ENCODE measurements at places on chromosomes 4 and X.

DNA sequence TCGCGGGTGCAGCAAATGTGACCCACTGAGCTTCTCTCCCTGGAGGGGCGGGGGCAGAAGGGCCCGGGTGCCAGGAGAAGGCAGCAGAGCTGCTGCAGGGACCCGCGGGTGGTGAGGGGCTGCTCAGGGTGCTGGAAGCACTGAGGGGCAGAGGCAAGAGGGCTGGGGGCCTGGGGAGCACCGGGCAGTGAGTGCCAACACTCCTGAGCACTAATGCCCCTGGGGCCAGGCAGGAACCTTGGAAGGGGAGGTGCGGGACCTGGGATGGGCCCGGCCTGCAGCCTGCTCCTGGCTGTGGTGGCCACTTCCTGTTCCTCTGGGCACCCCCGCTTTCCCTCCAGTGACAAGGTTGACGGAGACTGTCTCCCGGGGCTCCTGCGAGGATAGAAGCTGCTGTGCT, 66.5 kb upstream of the ADRA2C start:
- no peak for DNase-seq

GRCh38 chr4:134906404-134907023, 704.9 kb upstream of the PABPC4L start:
- no peak for DNase-seq

GRCh38 chr4:78601013-78601412, 49.4 kb downstream of the ANXA3 start:
- DNase-seq: no peak

DNA sequence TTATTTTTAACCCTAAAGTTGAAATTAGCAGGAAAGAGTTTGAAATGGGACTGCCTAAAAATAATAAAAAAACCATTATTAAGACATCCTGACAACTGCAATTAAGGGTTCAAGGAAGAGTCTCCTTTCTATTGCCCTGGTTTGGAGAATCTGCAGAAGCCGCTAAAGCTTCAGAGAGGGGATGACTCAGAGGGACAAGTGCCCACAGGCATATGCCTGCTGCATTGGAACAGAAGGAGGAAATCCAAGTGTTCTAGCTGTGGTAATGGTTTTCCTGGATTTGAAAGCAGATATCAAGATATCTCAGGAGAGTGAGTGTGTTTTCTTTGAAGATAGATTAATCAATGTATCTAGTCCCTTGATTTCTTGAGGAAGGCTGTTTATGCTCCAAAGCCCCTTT, 235.1 kb upstream of the TAPT1 start:
- no peak for DNase-seq

- no peak for DNase-seq
These were observed 45.4 kb upstream of the XK start for GRCh38 chrX:37640142-37640541.

- DNase-seq: peak; percentile 67
These were observed 53.9 kb downstream of the ENPP6 start for GRCh38 chr4:184163813-184164212.

- DNase-seq: no peak
These were observed 18.7 kb upstream of the ZNF157 start for GRCh38 chrX:47351706-47352105.

GRCh38 chrX:74736450-74736849, 122.0 kb upstream of the RLIM start:
- no peak for DNase-seq

GRCh38 chrX:109732017-109732801, 848 bp downstream of the ACSL4 start:
- peak; percentile 49 for DNase-seq

DNA sequence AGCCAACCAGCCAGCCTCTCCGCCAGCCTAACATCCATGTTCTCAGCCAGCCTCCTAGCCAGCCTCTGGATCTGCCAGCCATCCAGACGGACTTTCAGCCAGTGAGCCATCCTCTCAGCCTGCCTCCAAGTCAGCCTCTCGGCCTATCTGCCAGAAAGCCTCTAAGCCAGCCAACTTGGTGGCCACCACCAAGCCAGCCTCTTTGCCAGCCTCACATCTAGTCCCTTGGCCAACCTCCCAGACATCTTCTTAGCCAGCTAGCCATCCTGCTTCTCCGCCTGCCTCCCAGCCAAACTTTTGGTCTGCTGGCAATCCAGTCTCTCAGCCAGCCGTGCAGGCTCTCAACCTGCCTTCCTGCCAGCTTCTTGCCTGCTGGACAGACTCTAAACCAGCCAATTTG, 16.4 kb upstream of the ARAP2 start:
- no peak for DNase-seq

GRCh38 chrX:23854945-23855344, 52.8 kb downstream of the APOO start:
- no peak for DNase-seq

DNA sequence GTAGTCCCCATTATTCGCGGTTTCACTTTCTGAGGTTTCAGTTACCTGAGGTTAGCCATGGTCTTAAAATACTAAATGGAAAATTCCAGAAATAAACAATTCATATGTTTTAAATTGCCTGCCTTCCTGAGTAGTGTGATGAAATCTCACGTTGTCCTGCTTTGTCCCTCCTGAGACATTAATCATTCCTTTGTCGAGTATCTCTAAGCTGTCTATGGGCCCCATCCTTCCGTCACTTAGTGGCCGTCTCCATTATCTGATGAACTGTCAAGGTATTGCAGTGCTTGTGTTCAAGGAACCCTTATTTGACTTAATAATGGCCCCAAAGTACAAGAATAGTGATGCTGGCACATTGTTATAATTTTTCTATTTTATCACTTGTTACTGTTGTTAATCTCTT, 94.8 kb downstream of the ADGRL3 start:
- no peak for DNase-seq

DNA sequence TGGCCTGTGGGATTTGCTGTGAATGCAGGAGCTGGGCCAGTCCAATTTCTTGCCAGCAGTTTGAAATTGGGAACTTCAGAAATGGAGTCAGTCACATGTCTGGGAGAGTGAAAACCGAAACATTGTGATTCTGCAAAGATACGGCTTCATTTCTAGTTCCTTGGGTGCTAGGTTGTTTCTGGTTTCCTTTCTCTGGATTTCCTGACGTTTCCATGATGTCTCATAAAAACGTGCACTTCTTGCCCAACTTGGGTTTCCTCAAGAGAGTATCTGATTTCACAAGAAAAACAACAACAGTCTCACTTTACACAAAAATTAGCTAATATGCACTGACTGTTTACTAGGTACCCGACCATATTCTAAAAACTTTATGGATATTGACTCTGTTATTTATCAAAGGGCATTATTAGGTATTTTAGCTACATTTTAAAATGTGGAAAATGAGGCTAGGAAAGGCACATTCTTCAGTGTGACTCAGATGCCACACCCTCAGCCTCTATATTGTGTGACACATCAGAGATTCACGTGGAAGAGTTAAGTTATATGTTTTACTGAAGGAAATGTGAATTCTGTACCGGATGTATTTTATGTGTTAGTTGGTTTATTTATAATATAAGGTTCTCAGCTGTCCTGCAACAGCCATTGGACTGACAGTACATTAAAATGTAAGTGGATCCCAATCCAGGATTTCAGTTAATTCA, 225.0 kb upstream of the PUDP start:
- DNase-seq: no peak

GRCh38 chr4:151786158-151786495, 25.3 kb upstream of the GATB start:
- no peak for DNase-seq

DNA sequence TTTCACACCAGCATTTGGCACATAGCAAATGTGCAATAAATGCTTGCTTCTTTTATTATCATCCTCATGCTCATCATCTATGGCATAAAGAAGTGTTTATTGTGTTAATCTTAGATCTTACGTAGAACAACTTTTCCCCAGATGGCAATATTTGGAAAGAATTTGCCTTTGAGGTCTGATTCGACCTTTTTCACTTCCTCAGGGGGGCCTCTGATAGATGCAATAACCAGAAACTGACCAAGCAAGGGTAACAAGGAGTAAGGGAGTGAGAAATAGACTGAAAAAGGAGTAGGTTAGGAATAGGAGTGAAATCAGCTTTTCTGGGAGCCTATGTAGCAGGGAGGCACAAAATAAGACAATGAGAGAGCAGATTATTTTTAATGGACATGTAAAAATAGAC, 70.2 kb downstream of the RRAGB start:
- DNase-seq: no peak

DNA sequence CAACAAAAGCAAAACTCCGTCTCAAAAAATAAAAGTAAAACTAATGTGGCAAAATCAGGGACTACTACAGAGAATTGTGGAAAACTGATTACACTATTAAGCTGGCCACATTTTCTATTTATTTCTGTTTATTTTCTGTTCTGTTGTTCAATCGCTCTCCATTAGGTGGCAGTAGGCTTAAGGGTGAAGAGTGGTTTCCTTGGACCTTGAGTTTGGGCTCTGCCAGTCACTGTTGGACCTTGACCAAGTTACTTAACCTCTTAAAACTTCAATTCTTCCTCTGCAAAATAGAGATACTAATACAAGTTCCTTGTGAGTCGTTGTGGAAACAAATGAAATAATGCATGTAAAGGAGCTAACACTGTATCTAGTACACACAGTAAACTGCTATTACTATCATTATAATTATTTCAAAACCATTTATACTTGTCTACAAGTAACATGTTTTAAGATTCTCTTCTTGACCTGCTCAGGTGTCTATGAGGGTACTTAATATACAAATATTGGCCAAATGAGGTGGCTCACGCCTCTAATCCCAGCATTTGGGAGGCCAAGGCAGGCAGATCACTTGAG, 15.2 kb downstream of the HSD17B11 start:
- DNase-seq: peak; percentile 81

- DNase-seq: no peak
These were observed 2441.7 kb downstream of the ARAP2 start for GRCh38 chr4:33802578-33802977.

GRCh38 chrX:118249146-118249545, 96.8 kb upstream of the WDR44 start:
- no peak for DNase-seq

- peak; percentile 79 for DNase-seq
These were observed 5.4 kb upstream of the NAA11 start for GRCh38 chr4:79331126-79331876.

GRCh38 chrX:133610056-133610455, 194.8 kb upstream of the GPC4 start:
- no peak for DNase-seq

DNA sequence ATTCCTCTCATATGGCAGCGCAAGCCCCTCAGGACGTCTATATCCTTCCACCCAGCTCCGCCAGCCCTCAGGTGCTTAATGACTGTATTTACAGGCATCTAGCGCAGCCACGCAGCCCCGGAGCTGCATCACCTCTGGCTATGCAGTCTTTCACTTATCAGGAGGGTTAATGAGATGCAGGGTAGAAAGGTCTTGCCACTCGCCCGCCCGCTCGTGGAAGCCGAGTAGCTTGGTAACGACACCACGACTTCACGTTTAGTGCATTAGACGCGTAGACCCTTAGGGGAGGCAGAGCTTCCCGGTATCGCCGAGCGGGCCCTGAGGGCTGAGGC, 1.5 kb upstream of the SLC16A2 start:
- no peak for DNase-seq

- DNase-seq: no peak
These were observed 201.7 kb downstream of the TBCK start for GRCh38 chr4:106114270-106114669.

- no peak for DNase-seq
These were observed 19.3 kb downstream of the PRSS48 start for GRCh38 chr4:151296227-151296626.

DNA sequence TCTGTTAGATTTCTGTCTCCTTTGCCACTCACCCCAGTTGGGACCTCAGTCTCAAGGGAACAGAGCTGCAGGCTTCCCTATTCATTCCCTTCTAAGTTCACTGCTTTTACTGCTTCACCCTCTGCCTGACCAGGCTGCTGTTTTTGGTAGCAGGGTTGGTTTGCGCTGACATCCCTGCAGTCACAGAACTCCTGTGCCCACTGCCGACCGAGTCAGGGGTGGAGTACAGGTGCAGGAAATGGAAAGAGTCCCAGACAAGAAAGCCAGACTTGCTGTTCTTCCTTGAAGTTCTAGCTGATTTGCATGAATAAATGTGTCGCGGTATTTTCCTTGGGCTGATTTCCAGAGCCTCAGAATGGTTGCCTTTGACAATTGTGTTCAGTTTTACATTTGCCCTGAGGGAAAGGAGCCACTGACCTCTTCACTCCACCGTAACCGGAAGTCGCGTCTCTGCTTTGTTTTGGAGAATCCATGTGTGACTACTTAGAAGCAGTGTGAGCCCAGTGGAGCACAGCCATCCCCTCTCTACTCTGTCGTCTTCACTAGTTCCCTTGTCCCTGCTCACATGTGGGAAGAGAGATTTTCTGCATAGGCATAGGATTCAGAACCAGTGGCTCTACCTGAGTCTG, 84.8 kb downstream of the TNIP2 start:
- no peak for DNase-seq

GRCh38 chr4:74410272-74410671, 34.7 kb upstream of the AREG start:
- no peak for DNase-seq

- DNase-seq: no peak
These were observed 320.1 kb downstream of the BMPR1B start for GRCh38 chr4:95077864-95078263.

DNA sequence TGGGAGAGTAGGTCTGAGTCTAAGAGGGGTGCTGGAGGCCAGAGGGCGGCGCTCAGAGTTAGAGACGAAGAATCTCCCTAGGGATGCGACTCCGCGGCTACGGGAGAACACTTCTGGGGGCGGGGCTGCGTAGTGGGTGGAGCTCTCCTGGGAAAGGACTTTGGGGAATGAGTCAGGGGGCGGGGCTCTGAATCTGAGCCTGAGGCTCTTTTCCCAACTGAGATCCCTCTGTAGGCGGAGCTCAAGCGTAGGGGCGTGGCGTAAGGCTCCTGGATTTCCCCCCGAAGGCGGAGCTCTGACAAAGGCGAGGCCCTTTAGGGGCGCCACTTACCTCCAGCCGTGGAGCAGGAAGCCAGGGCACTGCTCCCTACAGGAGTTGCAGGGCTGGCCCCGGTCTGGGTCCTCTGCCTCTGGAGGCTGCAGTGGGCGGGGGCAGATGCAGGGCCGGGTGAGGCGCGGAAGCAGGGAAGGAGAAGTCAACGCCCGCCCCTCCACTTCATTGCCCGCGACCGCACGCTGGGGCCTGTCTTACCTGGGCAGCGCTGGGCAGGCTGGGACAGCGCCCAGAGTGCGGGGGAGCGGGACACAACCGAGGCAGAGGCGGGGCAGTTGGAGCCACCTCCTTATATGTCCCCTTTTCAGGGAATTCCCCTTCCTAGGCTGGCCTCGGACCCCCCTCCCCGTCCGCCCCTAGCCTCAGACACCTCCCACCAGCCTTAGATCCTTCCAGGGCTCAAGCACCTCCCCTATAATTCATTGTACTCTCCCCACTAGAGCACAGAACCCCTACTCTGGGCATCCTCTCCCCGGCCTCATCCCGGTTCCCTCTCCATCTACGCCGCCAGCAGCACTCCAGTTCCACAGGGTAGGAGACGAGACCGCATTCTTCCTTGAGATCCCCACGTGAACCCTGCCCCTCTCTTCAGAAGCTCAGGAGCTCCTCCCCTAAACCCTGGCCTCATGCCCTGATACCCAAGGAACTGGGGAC, 1.6 kb downstream of the PRICKLE3 start:
- peak; percentile 58 for DNase-seq

- DNase-seq: no peak
These were observed 239.5 kb downstream of the RAPGEF2 start for GRCh38 chr4:159342374-159342773.

- no peak for DNase-seq
These were observed 12.4 kb upstream of the LONRF3 start for GRCh38 chrX:118961866-118962560.
